Activated CD8-positive, alpha-beta memory T cell treated with anti-CD3 and anti-CD28 coated beads for 24 hours (primary cell): ENCODE measurements at places on chromosomes 12 and 14.

GRCh38 chr14:54606178-54606577 is 39.2 kb downstream of the SAMD4A start:
- DNase-seq = no peak

- peak; percentile 72 for DNase-seq
Observed at GRCh38 chr14:95523815-95524448, 7.5 kb upstream of the SYNE3 start.

DNA sequence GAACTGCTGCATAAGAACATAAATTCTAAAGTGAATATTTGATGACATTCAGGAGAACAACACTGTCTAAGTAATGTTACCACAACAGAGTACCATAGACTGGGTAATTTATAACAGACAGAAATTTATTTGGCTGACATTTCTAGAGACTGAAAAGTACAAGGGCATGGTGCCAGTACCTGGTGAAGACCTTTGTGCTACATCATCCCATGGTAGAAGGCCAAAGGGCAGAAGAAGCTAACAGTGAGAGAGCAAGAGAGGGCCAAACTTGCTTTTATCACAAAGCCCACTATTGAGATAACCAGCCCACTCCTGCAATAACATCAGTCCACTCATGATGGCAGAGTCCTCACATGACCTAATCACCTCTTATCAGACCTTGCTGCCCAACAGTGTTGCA is 88.8 kb downstream of the FIGNL2 start:
- DNase-seq = no peak

GRCh38 chr14:102594514-102595175 is 2.2 kb downstream of the RCOR1 start:
- peak; percentile 64 for DNase-seq

- no peak for DNase-seq
Observed at GRCh38 chr12:127822809-127823411, 444.1 kb upstream of the TMEM132C start.

GRCh38 chr12:9404469-9405260 is 196.5 kb upstream of the PZP start:
- DNase-seq = no peak

GRCh38 chr12:62116986-62117385 is 143.2 kb upstream of the USP15 start:
- DNase-seq = no peak

- DNase-seq = no peak
Observed at GRCh38 chr14:33406766-33407165, 468.1 kb downstream of the NPAS3 start.

DNA sequence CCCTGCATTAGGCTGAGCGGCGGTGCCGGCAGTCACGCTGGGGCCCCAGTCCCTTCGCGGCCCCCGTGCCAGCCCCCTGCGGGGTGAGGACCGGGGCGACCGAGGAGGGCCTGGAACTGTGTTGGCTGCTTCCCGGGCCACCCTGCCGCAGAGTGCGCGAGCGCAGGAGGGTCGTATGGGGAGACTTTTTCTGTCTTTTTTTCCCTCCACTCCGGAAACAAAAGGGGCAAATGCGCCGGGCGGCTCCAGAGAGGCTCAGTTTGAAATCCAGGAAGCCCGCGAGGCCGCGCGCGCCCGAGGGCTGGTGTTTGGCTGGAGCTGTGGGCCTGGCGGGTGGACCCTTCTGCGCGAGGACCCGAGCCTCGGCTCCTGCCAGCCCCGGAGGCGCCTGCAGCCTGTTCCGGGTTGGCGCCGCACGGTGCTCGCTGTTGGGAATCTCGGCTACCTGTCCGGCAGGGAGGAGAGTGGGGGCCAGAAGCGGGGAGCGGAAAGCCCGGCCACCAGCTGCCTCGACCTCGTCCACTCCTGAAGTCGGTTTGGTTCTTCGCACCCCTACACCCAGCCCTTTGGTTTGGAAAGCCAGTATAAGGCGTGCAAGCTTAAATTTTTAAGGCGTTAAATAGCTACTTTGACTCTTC is 638 bp downstream of the PLEKHG3 start:
- DNase-seq = peak; percentile 72

DNA sequence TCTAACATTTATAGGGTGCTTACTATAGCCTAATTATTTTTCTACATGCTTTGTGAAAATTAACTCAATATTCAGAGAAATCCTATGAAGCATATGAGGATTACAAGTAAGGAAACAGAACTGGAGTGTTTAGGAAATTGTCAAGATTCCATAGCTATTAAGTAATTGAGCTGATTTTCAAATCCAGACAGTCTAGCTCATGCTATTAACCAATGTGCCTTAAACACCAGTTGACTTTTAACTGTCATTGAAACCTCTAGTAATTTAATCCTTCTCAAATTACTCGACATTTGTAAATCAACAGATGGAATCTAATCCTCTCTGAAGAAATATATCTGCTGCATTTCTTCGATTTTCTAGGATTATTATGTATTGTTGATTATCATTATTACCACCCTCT is 488.9 kb downstream of the MDGA2 start:
- DNase-seq = no peak

DNA sequence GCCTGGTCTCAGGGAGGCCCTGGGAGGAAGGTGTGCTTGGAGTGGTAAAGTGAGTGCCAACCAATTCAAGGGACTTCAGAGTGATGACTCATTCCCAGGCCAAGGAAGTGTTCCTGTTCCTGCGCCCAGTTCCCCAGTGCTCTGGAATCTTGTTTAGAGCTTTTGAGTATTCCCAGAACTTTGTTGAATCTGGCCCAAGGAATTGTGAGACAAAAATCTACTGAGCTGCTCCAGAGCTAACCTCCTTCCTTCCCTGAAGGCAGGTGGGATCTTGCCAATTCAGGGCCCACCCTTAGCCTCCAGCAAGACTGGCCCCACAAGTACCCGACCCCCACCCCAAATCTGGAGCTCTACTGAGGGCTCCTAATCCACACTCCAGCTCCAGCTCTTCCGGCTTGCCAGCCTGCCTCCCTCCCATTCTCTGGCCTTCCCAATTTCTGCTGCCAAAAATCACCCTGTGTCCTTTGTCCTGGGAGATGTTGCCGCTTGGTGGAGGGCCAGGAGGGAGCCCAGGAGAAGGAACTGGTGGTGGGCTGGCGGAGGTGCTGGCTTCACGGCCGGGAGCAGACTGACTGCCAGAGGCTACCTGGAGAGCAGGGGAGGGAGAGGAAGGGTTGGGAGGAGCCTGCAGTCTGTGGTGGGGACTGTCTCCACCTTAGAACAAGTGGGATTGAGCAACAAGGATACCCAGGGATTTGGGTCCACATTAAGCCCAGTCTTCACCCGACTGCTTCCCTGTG is 2.0 kb upstream of the ATN1 start:
- DNase-seq = no peak

DNA sequence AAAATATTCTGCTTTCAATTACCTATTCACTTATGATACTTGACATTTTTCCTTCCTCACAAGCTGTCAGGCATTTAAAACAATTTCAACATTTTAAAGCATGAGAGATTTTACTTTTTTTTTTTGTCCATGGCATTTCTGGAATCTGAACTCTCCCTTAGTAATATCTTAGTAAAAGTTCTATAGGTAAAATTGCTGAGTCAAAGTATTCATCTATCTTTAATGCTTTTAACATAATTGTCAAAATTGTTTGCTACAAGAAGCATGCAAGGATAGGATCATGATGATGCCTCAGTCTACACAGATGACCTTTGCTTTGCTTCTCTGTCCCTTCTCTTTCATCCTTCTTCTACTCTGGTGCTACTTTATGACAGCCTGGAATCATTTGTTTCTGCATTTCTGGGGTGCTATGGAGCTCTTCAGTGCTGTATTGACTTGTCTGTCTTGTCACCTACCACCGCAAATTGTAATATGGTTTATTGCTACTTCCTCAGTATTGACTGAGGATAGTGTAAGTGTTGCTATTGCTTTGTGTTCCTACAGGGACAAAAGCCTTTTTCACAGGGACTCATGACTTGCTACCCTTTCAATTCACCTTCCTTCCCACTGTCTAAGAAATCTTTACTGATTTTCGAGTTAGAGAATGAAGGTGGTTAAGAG is 589.8 kb upstream of the ATP2B1 start:
- no peak for DNase-seq

DNA sequence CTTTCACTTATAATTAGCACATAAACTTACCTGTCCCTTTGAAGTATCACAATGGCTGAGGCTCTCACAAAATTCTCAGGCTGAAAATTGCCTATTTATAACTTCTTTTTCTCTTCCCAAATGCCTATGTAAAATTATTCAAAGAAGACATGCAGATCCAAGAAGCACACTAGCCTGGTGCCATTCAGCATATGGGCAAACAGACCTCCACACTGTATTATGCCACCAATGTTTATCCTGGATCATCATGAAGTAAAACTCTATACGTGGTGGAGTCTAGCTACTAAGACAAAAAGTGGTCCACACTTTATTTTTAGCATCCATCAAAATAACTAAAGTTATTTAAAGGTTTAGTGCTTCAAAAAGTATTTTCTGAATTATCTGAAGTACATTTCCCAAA is 15.8 kb downstream of the TC2N start:
- no peak for DNase-seq

GRCh38 chr12:54009171-54010052 is 627 bp downstream of the HOXC8 start:
- DNase-seq = no peak

GRCh38 chr12:4224206-4224889 is 49.2 kb upstream of the CCND2 start:
- DNase-seq = peak; percentile 43

DNA sequence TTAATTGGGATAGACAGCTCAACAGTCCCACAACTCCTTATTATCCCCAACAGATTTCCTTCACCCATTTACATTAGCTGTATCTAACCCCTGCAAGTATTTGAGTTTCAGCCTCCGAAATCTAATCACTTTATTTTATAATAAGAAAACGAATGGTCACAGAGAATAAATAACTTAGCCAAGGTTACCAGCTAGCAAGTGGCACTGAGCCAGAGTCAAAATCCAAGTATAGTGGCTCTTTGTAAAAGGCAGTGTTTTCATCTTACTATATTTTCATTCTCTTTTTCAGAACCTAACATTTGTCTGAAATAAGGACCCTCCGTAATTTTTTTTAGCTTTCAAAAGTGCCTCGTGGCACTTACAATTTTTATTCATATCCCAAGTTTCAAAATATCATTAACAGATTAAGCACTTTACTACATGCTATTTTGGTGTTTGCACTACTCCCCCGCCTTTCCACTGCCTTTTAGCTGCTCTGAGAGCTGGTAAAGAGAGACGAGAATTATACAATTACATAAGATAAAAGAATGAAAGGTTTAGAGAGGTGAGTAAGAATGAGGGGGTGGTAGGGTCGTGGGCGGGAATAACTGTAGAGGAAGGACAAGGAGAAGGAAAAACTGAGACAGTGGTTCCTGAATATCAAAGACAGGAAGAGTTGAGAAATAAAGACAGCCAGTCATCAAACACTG is 3.7 kb upstream of the USP15 start:
- DNase-seq = no peak

DNA sequence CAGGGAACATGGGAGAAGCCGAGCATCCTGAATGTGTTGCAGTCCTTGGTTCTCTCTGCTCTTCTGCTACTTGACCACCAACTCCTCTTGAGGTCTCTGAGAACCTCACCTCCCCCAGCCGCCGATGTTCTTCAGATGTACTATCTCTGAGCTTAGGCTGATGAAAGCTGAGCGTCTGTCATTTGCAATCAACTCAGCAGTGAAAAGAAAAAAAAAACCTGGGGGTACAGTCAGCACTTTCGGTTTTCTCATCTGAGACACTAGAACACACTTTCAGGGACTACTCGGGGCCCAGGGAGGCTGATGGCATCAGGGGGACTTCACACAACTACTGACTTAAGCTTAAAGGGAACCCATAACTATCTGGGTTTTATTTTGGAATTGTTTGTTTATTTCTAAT is 9.6 kb upstream of the FLVCR2 start:
- no peak for DNase-seq

GRCh38 chr12:131209082-131210070 is 255.7 kb downstream of the ADGRD1 start:
- peak; percentile 56 for DNase-seq

- DNase-seq = no peak
Observed at GRCh38 chr14:61288228-61288627, 7.1 kb upstream of the TMEM30B start.

GRCh38 chr12:109689426-109689825 is 24.2 kb upstream of the FAM222A start:
- no peak for DNase-seq

GRCh38 chr12:2893007-2893406 is 2.3 kb downstream of the TULP3 start:
- no peak for DNase-seq

- DNase-seq = no peak
Observed at GRCh38 chr14:68744613-68745012, 48.3 kb downstream of the ZFP36L1 start.

- no peak for DNase-seq
Observed at GRCh38 chr14:32980178-32980901, 41.7 kb downstream of the NPAS3 start.

- no peak for DNase-seq
Observed at GRCh38 chr14:92105893-92106142, 564 bp downstream of the ATXN3 start.

DNA sequence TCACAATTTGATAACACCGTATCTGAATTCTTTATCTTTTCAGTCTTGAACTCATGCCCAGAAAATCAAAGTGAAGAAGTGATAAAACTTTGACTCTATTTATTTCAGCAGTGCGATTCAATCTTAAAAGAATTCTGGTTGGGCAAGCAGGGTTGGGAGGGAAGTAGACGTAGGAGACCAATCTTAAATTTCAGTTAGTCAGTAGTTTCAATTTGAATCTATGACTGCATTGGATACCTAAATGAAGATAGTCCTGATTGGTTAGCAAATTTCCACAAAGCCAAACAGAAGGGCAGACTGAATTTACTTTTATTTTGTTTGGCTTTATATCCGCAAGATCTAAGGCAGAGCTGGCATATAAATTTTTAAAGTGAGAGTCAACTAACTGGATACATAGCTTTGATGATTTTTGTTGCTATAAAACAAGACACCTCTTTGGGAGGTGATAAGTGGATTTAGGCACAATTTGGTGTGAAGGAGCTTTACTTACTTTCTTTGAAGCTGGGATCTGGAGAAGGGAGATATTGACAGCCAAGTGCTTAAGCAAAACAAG is 2.6 kb downstream of the ACSS3 start:
- no peak for DNase-seq

GRCh38 chr14:59897757-59898383 is 22.1 kb upstream of the LRRC9 start:
- DNase-seq = no peak

DNA sequence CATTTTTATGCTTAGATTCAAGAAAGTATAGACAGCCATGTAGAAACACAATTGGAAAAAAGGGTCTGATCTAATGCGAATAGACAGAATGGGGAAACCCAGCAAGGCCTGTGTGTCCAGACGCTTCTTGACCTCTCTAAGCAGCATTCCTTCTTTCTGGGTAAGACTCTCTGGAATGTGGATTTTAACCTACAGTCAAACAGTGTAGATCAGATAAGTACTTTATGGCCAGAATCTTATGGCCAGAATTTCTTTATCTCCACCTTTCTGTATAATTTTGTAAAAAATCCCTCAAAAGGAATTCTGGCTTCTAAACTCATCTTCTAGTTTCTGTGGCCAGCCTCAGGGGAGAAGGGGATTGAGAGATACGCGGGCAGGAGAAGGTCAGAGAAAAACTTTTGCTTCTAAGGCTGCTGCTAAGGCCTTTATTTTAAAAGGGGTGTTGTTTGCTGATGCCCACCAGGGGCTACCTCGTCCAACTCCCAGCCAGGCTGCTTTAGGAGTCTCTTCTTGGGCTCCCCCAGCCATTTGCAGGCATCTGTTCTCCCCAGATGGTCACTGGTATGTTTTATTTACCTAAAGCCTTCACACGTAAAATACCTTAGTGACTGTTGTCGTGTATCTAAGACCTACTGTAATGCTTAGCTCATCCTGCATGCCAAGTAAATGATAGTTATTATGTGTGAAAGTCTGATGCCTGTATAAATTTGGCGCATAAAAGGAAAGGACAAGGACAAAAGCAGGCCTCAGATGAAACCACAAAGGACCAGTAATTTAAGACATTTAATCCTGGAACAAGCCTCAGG is 68.4 kb downstream of the ANO6 start:
- DNase-seq = no peak
